Spleen (tissue), 13 donors: ENCODE measurements at places on chromosomes 12 and 14. TPM values are rescaled to one million over a fixed set of nuclear protein-coding genes. Genes with fewer than 3 reads are reported as not detected.

The OTUB2 gene
- 1.1 TPM for total RNA-seq

GRCh38 chr12:22990501-22990900 lies 365.5 kb downstream of the ETNK1 start:
- no peak for DNase-seq

The HOXC12 gene
- not detected for total RNA-seq

The AQP6 gene
- not detected for total RNA-seq

DNA sequence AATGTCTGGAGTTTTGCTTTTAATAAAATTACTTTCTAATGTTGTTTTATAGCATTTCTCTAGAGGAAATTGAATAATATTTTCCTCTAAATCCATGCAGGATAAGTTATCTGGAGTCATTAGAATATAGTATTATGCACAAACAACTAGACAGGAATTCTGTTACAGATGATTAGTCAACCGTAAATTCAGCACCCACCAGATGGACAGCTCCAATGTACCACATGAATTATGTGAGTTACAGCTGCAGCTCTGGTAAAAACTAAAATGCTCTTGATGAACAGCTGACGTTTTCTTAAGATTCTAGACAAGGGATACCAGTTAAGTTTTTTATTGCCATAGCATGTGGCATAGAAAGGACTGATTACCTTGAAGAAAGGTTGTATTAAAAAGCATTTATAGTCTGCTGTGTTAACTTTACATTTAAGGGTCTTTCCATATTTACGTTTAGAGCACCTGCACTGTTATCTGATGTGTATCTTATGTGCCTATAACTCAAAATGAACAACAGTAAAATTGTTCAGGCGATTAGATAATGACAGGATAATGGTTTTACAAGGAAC lies 321.4 kb upstream of the LRFN5 start:
- DNase-seq: no peak

GRCh38 chr12:58068706-58069105 lies 127.3 kb downstream of the ATP23 start:
- DNase-seq: no peak

The TAS2R14 gene
- total RNA-seq: 2.9 TPM

GRCh38 chr12:112107306-112108201 lies 1.0 kb downstream of the NAA25 start:
- DNase-seq: no peak

The OTOGL gene
- 0.88 TPM for total RNA-seq

DNA sequence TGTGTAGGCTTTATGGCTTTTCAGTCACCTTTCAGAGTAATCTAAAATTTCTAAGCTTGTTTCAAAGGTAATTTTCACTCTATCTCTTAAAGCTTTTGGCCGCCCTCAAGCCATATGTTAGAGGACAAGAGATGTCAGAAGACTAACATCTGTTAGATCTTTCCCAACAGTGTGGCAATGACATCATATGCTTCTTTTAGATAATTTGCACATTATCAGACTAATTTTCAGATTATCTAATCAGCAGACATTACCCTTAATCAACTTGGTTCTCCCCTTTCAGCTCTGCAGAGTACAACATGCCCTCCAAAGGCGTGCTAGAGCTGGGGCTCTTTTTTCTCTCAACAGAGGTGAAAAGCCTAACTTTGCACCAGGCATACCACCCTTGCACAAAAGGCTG lies 207.1 kb downstream of the DPF3 start:
- no peak for DNase-seq

DNA sequence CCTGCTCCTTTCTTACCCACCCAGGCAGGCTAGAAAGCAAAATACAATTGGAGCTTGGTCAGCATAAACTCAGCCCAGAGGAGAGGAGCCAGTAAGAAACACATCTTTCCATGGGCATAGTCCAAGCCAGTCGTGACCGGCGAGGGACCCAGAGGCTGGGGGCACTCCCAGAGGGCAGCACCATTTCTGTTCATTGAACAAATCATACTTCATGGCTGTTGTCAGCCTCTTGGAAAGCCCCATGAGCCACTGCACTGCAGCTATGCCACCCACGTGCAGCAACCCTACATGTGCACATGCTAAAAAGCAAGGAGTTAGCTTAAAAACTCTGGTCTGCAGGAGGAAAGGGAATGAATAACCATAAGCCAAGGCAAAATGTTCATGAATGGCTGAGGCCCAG lies 90.0 kb upstream of the CDKN3 start:
- DNase-seq: no peak

The B4GALNT1 gene
- total RNA-seq: 0.79 TPM

DNA sequence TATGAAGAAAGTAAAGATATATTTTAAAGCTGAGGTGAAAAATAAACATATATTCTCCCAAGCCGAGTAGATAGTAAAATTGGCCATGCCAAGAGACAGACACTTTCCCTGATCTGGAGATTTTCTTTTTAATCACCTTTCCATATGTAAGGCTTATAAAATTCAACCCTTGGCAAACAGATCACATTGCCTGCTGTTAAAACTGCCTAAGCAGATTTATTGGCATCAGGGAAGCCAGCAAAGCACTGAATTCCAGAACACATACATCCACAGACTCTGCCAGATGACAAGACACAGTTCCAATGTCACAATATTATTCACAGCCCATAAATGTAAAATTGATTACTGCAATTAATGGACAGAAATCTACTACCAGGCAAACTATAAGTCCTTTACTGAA lies 78.2 kb upstream of the GARIN2 start:
- DNase-seq: no peak

The LPAR5 gene
- 16.1 TPM for total RNA-seq

GRCh38 chr12:3311491-3312103 lies 179.4 kb upstream of the PRMT8 start:
- DNase-seq: no peak

DNA sequence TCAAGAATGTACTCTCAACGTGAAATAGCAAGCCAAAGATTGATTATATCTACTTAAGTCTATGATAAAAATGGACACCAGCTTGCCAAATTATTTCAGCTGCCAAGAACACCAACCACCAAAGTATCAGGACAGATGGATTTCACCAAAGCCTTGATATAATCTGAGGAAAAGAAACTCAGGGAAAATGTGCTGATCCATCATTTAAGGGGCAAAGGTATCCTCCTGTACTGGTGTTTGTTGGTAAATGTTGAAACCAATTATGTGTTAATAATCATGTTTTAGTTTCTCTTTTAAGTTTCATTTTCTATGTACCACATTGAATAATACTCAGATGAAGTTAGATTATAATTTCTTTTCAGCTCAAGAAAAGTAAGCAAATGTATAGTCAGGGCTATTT lies 1284.3 kb upstream of the TMEM132C start:
- no peak for DNase-seq

The TAS2R7 gene
- total RNA-seq: not detected

The GLS2 gene
- 2.0 TPM for total RNA-seq

The LRRIQ1 gene
- 1.0 TPM for total RNA-seq

DNA sequence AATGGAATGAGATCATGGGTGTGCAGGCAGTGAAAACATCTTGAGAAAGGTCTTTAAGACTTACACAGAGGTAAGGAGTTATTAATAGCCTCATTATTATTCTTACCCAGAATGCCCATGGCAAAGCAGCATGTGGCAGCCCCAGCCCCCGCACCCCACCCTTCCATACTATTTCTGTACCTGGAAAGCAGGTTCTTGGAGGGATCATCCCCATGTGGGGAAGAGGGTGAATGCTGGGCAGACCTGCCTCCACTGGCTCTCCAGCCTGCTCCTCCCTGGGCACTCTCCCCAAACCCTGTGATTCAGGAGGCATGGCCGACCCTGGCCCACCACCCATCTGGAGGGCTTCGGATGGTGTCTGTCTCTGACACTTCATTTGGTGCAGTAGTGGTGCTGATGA lies 28.3 kb downstream of the NPC2 start:
- DNase-seq: no peak

GRCh38 chr12:93361151-93361919 lies 16.4 kb upstream of the NUDT4 start:
- no peak for DNase-seq

The STXBP6 gene
- total RNA-seq: 0.79 TPM

The WBP11 gene
- 61.4 TPM for total RNA-seq

DNA sequence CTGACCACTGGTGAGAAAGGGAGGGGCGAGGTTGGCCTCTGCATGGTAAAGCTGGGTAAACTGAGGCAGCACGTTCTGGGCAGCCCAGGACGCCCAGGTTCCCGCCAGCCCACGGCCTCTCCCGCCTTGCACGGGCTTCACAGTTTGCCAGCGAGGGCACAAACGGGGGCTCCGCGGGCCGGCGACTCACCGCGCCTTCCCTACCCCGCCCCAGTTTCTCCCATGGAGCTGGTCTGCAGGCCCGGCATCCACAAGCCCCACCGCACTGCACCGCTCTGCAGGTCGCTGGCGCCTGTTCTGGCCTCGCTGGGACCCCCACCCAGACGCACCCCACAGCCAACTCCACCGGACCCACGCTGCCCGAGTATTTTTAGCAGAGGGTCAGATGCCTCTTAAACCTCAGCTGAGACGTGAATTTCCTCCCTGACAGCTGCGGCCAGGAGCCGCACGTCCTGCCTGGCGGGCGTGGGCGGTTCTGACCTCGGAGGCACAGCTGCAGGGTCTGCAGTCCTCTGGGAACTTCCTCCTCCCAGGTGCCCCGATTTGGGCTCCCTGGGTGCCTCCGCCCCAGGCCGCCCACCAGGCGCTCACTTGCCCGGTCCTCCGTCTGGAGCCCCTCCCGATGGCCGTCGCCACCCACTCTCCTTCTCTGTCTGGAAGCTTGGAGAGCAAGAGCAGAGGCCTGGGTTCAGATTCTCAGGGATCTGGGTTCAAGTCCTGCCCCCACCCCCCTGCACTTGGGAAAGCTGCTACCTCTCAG lies 29.5 kb upstream of the INF2 start:
- DNase-seq: peak; percentile 84

The KERA gene
- not detected for total RNA-seq

- no peak for DNase-seq
These were observed 472.2 kb upstream of the STXBP6 start for GRCh38 chr14:25522116-25522515.

- DNase-seq: no peak
These were observed 94.7 kb downstream of the RPS6KA5 start for GRCh38 chr14:90965765-90966164.

DNA sequence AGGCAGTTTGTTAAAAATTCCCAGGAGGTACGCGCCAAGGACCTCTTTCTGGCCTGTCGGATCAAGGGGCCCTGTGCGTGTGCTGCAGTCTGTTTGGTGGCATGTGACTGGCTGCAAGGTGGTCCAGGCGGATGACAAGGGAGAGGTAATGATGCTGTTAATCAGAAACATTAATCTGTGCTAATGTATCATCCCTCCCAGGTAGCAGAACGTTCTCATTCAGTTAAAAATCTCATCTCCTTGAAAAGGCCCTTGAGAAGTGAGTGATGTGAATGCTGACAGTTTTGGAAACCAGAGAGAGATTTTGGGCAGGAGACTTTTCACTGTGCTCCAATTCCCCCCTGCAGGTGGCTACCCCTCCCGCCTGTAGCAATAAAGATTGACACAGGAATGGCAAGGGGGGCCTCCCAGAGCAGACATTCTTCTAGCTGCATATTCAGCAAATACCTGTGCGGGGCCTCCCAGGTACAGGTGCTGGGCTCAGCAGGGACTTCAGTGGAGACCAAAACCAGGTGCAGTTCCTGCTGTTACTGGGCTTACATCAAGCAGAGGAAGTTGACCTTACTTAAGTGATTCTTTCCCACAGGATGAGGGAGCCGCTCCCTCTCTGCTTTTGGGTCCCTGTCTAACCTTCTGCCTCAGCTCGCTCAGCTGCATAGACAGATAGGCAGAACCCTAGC lies 364.8 kb downstream of the CACNA1C start:
- peak; percentile 46 for DNase-seq

The MGAT4C gene
- not detected for total RNA-seq

DNA sequence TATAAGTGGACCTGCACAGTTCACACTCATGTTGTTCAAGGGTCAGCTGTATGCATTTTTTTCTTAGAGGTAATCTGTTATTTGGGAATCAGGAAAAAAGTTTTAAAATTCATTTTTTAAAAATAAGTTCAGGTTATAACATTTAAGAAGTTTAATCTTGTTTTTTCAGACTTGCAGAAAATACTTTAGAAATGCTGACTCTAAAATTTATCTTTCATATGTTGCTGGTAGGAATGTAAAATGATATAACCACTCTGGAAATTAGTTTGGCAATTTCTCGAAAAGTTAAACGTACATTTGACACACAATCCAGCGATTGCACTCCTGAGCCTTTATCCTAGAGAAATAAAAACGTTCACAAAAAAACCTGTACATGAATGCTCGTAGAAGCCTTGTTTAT lies 4.7 kb downstream of the VRK1 start:
- no peak for DNase-seq

The SYNE3 gene
- 34.5 TPM for total RNA-seq

- DNase-seq: no peak
These were observed 488.3 kb upstream of the ATXN7L3B start for GRCh38 chr12:74049348-74049747.

The ARHGEF25 gene
- total RNA-seq: 10.4 TPM

The PARP11 gene
- 24.2 TPM for total RNA-seq

GRCh38 chr14:73026243-73026844 lies 562 bp downstream of the ZFYVE1 start:
- DNase-seq: no peak

The SIRT4 gene
- 2.6 TPM for total RNA-seq

The KRT79 gene
- 0.37 TPM for total RNA-seq

DNA sequence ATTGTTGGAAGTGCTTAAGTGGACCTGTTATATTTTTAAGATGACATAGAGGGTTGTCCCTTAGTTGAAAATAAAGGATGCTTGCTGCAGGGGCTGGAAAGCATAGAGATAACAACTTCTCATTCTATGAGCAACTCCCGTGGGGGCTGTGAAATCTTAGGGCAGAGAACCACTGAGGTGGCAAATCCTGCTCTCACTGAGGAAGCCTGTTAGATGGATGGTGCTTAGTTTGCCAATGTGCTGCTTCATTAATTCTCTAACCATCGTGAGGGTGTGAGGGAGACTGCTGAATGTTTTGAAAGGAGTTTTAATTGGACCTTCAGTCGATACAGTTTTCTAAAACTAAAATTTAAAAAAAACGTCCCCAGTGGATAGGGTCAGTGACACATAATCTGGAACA lies 46.5 kb downstream of the PTPRO start:
- DNase-seq: no peak

GRCh38 chr14:91310606-91311283 lies 66.2 kb upstream of the GPR68 start:
- DNase-seq: no peak
